Right renal cortex interstitium (tissue), 3 donors: ENCODE measurements at places on chromosomes 6 and 20.

DNA sequence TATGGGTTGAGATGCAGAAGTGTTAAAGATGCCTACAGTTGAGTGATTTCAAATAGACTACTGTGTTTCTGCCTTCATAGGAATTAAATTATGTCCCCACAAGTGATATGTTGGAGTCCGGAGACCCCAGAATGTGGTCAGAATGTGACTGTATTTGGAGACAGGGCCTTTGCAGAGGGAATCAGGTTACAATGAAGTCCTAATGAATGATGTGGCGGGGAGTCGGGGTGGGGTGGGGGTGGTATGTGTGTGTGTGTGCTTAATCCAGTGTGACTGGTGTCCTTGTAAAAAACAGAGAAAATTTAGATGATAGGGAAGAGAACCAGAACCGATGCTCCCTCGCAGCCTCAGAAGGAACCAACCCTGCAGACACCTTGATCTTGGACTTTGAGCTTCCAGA is 448.2 kb downstream of the QKI start:
- DNase-seq, result no peak

- DNase-seq, result no peak
Measured at GRCh38 chr6:32882879-32883250, 28.9 kb downstream of the PSMB9 start.

GRCh38 chr6:145267076-145267867 is 468.0 kb downstream of the EPM2A start:
- DNase-seq, result no peak

DNA sequence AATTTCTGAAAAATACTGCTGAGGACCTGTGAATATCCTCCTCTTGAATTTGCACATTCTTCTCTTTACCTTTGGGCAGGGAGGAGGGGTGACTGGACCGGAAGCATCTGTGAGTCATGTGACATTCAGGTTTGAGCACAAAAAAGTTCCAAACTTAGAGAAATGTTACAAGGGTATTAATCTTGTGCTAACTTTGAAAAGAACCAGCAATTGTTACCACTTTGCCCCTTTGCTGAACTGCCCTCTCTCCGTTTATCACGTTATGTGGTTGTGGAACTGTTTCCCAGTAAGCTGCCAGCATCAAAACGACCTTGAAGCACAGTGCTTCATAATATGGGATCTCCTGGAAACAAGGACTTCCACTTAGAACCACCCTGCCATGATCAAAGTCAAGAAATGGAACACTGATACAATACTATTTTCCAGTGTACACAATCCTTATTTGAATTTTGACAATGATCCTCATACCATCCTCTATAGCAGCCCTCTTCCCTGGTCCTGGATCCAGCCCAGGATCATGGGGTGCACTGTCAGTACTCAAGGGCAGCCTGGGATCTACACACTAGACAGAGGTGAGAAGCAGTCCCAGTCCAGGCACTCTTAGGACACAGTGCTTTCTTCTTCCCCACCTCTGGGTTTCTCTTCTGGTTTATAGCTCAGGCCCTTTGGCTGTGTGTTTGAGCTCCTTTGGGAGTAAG is 2.3 kb upstream of the TUBB1 start:
- DNase-seq, result no peak

DNA sequence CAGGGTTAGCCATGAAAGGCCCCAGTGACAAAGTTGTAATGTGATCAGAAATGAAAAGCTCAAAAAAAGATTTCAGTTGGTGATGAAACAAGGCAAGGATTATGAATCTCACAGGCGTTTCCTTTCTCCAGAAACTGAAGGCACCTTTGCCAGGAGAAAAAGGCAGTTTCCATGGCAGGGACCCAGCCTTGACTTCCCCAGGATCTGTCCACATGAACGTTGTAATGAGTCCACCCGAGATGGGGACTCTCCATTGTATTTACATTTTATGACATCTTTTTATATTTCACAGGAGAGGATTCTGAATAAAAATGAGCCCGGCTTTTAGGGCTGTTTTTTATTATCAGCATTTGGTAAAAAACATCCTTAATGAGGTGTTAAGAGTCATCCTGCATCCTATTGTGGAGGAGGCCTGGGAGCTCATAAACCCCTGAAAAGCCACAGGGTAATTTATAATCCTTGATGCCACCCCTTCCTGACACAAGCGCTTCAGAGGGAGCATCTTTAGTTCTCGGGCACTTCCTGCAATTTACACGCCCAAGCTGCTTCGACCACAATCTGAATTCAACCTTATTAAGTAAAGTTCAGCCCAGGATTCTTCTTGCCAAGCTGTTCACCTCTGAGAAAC is 74.1 kb upstream of the SALL4 start:
- no peak for DNase-seq

DNA sequence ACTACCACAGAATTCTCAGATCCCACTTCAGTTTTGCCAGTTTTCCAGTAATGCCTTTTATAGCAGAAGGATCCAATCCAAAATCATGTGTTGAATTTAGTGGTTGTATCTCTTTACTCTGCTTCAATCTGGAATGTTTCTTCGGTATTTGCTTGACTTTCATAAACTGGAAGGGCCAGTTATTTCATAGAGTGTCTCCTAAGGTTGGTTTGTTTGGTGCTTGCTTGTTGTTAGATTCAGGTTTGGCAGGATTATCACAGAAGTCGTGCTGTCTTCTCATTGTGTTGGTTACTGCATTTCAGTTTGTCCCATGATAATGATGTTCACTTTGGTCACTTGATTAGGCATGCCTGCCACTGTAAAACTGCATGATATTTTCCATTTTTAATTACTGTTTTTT is 45.7 kb downstream of the TMEM200A start:
- no peak for DNase-seq

GRCh38 chr6:105137388-105137787 is 42.4 kb downstream of the POPDC3 start:
- no peak for DNase-seq

- no peak for DNase-seq
Measured at GRCh38 chr6:138805016-138805765, 9.3 kb downstream of the ECT2L start.

DNA sequence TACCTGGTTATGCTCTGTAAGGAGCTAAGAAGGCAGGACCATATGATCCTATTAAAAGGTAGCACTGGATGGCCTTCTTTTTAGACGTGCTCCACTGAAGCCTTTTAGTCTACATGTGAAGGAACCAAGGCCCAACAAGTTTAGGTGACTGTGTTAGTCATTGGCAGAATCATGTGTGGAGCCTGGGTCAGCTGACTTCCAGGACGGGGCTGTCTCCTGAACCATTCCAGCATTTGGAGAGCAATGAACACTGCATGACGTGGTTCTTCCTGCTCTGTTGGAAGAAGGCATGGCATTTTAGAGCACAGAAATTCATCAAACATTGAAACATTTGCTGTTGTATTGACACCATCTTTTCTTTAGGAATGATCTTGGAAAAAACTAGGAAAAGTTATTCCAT is 87.8 kb upstream of the TIAM2 start:
- DNase-seq, result no peak

- DNase-seq, result no peak
Measured at GRCh38 chr6:150373260-150373701, 4.5 kb downstream of the IYD start.

DNA sequence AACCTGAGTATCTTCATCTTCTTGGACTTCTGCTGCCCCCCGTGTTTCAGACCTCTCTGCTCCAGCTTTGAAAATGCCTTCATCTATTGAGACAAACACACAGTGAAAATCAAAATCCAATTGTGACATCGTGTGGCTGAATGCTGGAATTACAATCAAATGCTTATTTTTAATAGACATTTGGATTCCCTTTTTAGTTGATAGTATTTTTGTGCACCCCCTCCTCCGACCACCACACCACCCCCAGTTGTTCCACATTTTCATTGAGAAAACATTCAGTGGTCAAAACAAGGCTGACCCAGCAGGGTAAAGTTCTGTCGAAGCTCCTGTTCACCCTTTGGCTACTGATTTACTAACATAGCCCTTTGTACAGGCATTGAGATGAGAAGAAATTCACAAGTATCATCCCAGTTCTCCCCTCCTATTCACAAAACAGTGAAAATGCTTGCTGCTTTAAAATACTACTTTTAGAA is 79.0 kb downstream of the NRSN1 start:
- peak; percentile 29 for DNase-seq

- no peak for DNase-seq
Measured at GRCh38 chr20:61800359-61801064, 265.2 kb downstream of the TAF4 start.

GRCh38 chr20:60490217-60491050 is 532.2 kb downstream of the CDH26 start:
- no peak for DNase-seq

DNA sequence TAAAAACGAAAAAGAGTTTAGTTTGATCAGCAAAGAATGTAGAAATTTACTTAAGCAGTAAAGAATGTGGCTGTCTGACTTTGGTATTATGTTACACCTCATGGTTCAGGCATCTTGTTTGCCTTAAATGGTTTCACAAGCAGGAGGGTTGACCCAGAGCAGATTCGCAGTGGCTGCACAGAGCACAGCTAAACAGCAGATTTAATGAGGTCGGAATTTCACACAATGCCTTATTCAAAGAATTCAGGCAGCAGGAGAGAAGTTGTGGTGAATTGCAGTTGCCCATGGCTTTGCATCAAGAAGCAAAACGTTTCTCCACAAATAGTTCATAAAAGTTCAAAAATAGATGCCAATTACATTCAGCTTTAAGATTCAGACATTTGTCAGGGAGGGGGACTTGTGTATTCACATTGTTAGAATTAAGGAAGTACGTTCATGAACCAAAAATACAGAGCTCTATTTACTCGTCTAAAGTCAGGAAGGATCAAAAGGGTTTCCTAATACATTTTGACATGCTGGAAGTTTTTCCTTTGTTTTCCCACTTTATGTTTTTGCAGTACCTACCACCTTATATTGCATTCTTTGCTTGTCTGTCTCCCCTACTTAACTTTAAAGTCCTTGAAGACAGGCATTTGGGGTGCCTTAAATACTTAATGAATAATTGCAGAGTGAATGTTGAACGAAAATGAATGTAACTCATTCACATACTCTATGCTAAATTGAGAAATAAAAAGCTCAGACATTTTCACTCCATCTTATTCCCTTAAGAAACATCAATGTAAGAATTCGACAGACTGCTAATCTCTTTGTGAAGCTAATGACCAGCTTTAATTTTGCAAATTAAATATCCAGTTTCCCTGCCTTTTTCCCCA is 1163.6 kb upstream of the CITED2 start:
- peak; percentile 43 for DNase-seq

DNA sequence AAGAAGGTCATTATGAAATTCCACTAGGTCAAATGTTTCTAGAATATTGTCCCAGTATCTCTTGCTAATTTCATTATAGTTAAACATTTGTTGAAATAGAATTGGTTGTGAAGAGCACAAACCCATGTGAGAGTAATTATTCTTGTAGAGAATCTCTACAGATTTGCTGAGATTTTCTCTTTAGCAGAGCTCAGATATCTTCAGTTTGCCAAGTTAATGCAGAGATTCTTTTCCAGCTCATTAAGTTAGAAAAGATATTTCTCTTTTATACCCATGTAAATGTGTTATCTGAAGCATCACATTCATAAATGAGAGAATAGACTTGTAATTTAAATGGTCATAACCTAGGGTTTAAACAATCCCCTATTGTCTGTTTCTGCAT is 232.0 kb upstream of the TAB2 start:
- no peak for DNase-seq

DNA sequence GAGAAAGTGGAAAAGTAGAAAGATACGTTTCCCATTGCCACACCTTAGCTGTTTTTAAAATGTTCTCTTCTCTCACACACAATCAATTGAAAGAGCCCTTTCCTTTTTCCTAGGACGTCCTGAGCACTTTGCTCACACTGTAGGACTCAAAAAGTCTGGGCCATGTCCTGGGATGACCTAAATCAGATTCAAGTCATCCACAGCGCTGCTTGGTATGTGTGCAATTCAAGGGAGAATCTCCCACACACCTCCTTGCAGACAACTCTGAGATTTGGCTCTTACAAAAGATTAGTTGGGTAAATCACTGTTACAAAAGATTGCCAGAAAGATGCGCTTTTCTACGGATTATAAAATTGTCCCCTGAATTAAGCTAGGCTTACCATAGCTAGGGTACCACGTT is 130.1 kb downstream of the RNASET2 start:
- no peak for DNase-seq

- no peak for DNase-seq
Measured at GRCh38 chr20:38228436-38228835, 32.1 kb downstream of the KIAA1755 start.

GRCh38 chr6:91141346-91141745 is 554.5 kb upstream of the MAP3K7 start:
- DNase-seq, result no peak

DNA sequence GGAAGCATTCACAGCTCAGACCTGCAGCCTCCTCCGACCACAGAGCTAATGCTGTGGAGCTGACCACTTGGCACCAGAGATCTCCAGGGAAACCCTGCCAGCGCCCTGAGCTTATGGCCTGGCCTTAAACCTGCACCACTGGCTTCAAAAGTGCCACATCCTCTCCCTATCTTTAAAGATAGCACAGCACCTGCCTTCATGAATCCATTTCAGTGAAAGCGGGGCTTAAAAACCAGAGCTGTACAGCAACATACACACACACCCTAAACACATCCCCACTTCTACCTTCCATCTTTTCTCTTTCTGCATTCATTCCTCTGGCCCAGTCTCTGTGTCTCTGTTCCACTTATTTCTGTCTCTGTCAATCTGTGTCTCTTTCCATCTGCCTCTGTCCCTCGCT is 59.8 kb upstream of the CCDC167 start:
- DNase-seq, result no peak

DNA sequence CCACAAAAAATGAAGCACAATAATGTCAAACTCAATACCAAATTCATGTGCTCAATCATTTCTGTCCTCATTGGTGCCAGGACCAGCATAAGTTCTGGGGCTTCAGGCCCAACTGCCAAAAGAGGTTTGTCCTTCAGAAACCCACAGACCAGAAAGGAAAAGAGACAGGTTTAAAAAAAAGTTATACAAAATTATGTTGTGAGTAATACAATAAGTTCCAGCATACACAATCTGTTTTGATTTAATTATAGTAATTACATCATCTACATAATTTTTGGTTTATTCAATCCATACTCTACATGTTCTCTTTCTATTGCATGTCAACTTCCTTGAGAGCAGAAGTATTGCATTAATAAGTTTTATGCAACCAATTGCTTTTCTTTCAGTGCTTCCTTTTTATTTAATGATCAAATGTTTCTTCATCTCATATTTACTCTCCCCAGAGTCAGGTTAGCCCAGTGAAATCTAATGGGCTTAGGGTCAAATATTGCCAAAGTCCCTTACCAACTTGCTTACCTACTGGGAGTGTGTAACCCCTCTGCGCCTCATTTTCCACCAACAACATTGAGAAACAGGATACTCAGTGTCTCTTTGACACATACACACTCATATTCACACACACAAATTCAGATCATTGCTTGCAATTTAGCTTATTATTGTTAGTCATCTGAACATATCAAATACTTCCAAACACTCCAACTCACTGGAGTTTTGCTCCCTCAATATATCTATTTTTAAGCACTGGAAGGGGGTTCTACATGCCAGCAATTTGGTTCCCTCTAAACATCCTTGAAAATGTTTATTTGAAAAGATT is 424.4 kb upstream of the MARCKS start:
- DNase-seq, result no peak

DNA sequence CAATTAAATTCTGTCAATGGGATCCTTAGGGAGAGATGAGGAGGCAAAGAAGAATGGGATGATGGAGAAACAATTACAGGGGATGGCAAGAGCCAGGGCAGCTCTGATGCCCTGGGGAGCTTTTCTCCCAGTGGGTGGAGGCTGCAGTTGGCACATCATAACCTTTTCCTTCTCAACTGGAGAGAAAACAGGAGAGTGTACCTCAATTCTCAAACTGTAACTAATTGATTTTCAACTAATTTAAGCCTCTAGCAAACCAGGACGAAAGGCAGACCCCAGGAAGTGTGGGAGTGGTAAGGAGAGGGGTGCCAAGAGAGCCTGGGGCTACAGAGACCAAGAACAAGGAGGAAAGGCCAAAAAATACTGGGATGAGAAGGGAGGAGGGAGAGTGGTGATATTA is 5.7 kb downstream of the BMP5 start:
- DNase-seq, result no peak
